ACHN (cell line): ENCODE measurements at places on chromosomes 2 and 18.

DNA sequence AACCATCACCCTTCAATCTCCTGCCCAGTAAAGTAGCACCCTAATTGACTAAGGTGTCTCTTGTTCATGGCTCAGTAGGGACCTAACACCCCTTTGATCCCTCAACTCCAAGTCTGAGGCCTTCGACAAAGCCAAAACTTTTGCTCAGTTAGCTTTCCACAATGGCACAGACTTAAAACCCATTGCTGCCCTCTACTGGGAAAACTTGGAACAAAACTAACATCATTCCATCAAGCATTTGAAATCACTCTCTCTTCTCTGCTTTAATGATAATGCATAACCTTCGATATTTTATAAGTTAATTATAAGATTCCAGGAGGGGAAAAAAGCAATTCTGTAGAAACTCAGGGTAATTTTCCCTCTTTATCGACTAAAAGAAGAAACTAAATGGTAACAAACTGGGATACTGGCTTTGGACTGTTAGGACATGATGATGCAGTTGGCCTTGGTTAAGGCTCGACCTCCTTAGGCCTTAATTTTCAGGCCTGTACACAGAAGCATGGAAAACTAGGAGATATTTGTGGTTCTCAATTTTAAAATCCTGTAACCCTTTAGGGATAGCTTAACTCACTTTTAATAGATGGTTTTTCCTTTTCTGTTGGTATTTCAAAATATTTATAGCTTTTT lies 127.8 kb downstream of the STK39 start:
- DNase-seq, result peak; percentile 73

DNA sequence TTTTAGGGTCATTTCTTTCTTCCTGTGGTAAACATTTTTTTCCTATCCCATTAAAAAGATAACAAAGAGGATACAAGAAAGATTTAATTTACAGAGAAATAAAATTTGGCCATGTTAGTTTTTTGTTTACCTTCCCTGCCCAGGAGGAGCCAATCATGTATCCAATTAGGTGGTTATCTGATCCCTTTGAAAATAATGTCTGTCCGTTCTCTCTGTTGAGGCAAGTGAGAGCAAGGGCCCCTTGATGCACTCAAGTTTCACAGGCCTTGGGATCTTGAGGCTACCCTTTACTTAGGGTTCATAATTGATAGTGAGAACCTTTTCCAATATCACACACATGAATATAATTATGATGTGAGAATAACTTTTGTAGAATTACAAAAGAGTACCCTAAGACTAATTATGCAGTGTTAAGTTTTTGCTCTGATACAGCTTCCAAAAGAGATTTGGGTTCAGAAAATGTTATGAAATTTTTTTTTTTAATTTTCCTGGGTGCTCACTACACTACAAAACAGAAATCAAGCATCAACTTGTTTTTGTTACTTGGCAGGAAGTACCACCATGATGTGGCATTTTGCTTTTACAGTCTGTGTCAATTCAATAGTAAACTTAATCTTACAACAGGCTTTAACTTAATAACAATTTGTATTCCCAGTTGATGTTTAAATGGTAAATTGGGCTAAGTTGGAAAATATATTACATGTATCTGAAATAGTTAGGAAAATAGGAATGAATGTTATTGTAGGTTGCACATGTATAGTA lies 42.0 kb downstream of the AFTPH start:
- DNase-seq, result no peak

- DNase-seq, result no peak
Observed at GRCh38 chr2:174786066-174786725, 21.9 kb upstream of the CHRNA1 start.

GRCh38 chr2:63819256-63819655 lies 22.4 kb upstream of the UGP2 start:
- DNase-seq, result no peak

DNA sequence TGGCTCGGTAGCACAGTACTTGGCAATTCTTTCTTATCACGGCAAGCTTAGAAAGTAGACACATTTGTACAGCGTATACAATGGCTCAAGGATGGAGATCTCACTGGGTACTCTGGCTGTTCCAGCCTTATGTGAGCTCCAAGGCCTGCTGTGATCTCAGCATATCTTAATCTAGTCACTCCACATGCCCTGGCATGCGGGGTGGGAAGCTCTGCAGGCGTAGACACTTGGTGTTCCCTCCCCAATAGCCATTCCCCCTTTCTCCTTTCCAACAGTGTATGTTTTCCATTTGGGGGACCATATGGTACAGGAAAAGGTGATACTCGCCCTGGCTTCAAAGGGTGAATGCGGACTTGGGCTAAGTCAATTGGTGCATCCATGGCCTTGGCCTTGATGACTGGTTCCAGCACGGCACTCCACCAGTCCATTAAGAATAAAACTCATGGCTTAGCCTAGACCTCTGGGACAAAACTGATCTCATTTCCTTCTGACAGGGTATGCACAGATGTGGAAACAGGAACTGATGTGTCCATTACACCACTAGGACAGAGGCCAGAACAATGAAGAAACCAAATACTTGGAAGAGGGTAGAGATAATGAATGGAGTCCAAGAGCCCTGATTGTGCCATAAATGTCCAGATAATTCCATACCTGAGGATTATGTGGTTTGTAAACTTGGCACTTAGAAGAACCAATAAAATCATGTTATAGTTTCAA lies 28.4 kb downstream of the TGIF1 start:
- no peak for DNase-seq

- no peak for DNase-seq
Observed at GRCh38 chr2:4556135-4556896, 852.9 kb downstream of the DCDC2C start.

DNA sequence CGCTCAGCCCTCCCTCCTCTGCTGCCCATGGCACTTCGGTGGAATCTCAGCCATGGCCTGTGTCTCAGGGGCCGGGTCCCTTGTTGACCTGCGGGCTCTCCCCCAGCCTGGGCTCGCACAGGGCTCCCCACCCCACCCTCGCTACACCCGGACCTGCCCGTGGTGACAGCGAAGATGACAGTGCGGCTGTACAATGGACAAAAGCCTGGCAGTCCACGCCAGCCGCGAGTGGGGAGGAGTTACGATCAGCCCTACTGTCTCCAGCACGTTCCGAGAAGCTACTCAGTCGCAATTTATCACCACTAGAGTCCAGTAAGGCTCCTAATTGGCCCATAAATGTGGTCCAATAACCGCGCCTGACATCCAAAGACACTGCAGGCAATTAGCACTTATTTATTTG lies 31.6 kb downstream of the GBX2 start:
- DNase-seq, result no peak

DNA sequence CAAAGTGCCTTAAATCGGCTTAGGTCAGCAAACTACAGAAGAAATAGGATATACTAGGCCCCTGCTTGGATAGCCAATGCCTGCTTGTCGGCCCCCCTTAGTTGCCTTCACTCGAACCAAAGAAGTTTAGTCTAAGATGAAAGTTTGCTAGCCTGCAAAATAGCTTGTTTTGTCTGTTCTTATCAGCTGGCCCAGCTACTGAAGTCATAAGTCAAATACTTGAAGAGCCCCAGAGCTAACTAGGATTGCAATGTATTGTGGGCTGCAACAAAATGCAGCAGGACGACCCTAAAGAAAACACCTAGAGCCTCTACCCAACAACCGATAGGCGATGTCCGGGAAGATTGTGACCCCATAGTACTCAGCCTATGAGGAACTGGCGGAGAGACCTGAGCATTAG lies 183.5 kb upstream of the HS6ST1 start:
- DNase-seq, result no peak

DNA sequence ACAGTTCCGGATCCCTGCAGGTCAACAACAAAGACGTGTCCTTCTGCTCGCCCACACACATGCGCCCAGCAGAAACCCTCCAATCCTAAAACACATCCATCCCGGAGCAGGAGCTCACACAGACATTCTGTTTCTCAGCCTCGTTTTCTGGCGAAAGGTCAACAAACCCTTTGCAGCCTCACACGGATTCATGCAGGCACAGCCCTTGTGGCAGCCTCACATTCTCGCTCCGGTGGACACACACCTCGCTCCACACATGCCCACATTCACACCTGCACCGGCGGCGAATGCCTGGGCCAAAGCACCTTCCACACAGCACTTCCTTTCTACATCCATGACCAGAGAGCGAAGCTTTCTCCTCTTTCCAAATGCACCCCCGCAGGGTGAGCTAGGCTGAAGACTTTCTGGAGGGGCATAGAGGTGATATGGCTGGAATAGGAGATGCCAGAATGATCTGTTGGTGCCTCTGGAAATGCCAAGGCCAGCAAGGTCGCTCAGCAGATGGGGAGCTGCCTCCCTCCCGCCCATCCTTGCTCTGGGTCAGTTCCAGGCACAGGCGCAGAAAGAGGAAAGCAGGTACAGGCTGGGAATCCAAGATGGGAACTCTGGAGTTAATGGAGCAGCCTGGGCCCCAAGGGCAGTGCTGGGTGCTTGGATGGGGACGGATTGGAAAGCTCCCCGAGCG lies 88.8 kb downstream of the CELF4 start:
- DNase-seq, result no peak

DNA sequence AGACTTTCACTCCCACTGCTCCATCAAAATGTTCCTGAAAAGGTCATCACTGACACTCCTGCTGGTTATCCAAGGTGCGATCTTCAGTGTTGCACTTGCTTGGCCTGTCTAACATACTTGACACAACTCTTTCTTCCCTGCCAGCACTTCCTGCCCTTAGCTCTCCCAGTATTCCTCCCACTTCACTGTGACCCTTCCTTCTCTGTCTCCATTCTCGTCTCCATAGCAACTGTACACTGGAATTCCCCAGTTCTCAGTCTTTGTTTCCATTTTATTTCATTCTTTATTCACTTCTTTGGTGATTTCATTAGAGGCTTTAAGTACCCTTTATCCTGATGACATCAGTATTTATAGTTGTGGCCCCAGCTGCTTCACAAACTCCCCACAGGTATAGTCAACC lies 333.0 kb downstream of the IRS1 start:
- DNase-seq, result no peak

GRCh38 chr2:173407176-173407575 lies 52.5 kb downstream of the CDCA7 start:
- DNase-seq, result no peak

- no peak for DNase-seq
Observed at GRCh38 chr2:131035112-131035825, 58.0 kb downstream of the FAM168B start.

- DNase-seq, result no peak
Observed at GRCh38 chr2:67612576-67613042, 215.5 kb downstream of the ETAA1 start.

DNA sequence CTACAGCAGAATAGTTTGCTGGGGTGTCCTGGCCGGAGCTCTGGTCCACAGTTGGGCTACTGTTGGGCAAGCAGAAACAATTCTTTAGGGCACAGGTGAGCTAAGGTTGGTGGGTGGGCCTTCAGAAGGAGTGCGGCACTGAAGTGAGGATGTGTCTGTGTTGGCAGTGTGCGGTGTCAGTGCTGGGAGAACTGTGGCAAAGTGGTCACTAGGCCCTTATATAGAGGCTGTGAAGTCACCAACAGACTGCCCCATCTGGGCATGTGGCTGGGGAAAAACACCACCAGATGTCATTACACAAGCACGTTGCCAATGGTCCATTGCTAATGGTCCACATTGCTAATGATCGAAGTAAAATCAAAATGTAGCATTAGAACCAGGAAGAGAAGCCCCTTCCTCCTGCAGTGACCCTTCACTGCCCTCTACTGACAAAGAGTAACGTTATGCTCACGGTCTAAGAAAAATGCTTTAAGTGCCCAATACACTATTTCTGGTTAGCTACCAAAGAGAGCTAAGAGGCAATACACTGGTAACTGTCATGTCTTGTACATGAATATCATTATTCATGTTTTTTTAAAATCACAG lies 21.3 kb downstream of the SCN1A start:
- peak; percentile 54 for DNase-seq

GRCh38 chr2:156536534-156536933 lies 100.4 kb downstream of the GPD2 start:
- no peak for DNase-seq

- DNase-seq, result no peak
Observed at GRCh38 chr18:32468147-32468845, 2.4 kb downstream of the GAREM1 start.

- no peak for DNase-seq
Observed at GRCh38 chr2:229832510-229832898, 89.3 kb downstream of the TRIP12 start.

- DNase-seq, result peak; percentile 44
Observed at GRCh38 chr2:173553593-173553992, 198.9 kb downstream of the CDCA7 start.

DNA sequence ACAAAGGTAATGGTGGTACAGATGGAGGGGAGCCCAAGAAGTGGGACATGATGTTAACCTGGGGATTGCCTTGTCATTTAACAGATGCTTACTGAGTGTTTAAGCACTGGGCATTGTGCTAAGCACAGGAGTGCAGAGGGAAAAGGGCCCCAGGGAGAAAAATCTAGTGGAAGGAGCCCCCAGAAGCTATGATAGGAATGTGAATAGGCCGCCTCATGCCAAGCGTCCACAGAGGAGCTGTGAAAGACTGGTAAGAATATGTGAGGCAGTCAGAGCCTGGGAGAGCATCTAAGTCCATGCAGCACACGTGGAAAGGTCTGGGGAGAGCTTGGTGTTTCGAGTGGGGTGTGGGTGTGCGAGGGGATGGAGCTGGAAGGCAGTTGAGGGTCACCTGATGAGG lies 5.5 kb downstream of the ZNF532 start:
- DNase-seq, result no peak

DNA sequence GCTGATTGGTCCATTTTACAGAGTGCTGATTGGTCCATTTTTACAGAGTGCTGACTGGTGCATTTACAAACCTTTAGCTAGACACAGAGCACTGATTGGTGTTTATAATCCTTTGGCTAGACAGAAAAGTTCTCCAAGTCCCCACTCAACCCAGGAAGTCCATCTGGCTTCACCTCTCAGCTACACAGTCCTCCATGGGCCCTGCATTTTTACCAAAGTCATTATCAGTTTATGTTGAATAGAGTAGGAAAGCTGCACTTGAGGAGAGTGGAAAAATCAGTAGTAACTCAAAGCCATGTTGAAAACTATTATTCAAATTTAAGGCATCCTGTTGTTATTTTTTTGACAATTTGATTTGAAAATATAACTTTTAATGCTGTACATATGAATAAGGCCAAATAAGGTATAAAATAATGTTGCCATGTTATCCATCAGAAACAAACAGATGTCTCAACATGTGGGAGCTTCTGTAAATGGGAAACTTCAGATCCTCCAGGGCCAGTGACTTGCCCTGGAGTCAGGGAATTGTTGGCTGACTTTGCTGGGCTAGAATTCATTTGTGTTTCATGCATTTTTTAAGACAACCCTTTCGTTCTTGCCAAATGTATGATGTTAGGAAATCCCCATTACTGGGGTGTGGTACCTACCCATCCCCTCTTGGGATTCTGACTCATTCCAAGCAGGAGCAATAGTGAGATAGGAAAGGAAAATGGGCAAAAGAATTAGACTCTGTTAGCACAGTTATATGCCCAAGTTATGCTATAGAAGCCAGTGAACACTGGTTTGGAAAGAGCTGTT lies 37.8 kb upstream of the CCDC195 start:
- DNase-seq, result no peak

GRCh38 chr2:105244451-105244850 lies 2.9 kb downstream of the GPR45 start:
- no peak for DNase-seq

GRCh38 chr18:71743634-71744033 lies 800.5 kb downstream of the CBLN2 start:
- DNase-seq, result no peak
